Ascending aorta (tissue), 2 donors: ENCODE measurements at places on chromosomes 11 and 22.
A peak's percentile ranks its signal among the peaks of the same experiment; 100 is the strongest.

GRCh38 chr11:13042873-13043342, 33.8 kb downstream of the RASSF10 start:
- no peak for DNase-seq
- H3K4me1 ChIP-seq: no peaks in the 10 kb centered on the region
- no peaks in the 10 kb centered on the region for H3K27me3 ChIP-seq
- no peak overlapping the region for H3K4me3 ChIP-seq

GRCh38 chr11:790721-791564, 1.1 kb upstream of the CEND1 start:
- peaks cover 6% of the 10 kb centered on the region for H3K4me1 ChIP-seq
- H3K27ac ChIP-seq: no peak overlapping the region
- DNase-seq: no peak
- H3K27me3 ChIP-seq: peaks cover 3% of the 10 kb centered on the region

GRCh38 chr11:2697866-2698265, 1.9 kb downstream of the KCNQ1OT1 start:
- H3K4me1 ChIP-seq: peaks cover 4% of the 10 kb centered on the region
- H3K27ac ChIP-seq: no peak overlapping the region
- no peaks in the 10 kb centered on the region for H3K36me3 ChIP-seq
- no peaks in the 10 kb centered on the region for H3K27me3 ChIP-seq

DNA sequence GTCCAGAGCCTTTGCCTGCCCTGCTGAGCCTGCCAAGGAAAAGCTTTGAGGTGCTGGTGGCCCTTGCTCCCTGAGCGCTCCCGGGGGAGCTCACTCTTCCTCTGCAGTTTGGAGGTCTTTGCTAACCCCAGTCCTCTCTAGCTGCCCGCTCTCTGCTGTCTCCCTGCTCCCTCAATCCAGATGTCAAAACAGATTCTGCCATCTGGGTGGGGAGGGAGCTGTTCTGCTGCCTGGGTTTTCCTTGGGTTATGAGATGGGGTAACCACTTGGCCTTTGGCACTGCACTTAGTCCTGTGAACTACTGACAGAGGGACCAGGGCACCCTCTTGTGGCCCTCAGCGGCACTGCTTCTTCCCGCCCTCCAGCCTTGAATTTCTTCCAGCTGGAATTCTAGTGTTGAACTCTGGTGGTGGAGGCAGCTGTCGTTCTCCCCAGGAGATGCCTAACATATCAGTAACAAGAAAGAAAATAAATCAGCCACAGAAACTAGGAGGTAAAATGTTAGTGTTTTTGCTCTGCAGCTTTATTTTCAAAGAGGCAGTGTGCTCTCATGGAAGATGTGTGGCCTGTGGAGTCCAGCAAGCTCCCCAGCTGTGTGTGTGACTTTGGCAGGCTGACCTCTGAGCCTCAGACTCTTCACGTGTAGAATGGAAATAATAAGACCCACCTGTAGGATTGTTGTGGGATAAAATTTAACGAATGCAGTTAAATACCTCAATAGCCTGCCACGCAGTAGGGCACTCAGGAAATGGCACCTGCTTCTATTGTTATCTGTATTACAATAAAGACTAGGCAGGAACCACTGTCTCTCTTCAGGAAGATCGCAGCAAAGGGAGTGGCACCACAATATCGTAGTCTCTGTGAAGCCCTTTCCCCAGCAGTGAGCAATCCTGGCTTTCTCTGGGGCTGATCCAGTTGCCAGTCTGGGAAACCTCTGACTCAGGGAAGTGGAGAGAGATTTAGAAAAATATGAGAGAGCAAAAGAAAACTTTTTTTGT, 23.4 kb downstream of the ARFGAP2 start:
- H3K4me1 ChIP-seq: no peaks in the 10 kb centered on the region
- DNase-seq: peak; percentile 85
- no peaks in the 10 kb centered on the region for H3K27me3 ChIP-seq
- peaks cover 24% of the 10 kb centered on the region for H3K36me3 ChIP-seq
- no peak overlapping the region for H3K4me3 ChIP-seq

- no peaks in the 10 kb centered on the region for H3K36me3 ChIP-seq
- DNase-seq: no peak
- no peak overlapping the region for H3K27ac ChIP-seq
- no peak overlapping the region for H3K4me3 ChIP-seq
- no peaks in the 10 kb centered on the region for H3K4me1 ChIP-seq
Measured at GRCh38 chr11:22340701-22341587, 2.8 kb downstream of the SLC17A6 start.

DNA sequence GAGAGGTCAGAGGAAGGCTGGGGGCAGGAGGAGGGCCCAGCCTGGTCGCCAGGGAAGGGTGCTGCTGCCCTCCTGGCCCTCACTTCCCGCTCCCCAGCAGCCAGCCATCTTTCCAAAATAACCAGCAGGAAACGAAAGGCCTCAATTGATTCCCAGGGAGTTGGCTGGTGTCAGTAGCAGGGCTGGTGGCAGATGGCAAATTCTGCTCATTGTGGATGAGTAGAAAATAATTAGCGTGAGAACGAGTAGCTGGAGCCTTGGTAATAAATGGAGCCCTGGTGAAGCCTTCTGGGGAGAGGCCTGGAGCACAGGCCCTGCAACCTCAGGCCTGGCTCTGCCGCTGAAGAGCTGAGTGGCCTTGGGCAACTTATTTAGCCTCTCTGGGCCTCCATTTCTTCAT, 31.3 kb downstream of the DAGLA start:
- DNase-seq: no peak
- no peak overlapping the region for H3K4me3 ChIP-seq
- H3K36me3 ChIP-seq: no peaks in the 10 kb centered on the region
- no peak overlapping the region for H3K27ac ChIP-seq

DNA sequence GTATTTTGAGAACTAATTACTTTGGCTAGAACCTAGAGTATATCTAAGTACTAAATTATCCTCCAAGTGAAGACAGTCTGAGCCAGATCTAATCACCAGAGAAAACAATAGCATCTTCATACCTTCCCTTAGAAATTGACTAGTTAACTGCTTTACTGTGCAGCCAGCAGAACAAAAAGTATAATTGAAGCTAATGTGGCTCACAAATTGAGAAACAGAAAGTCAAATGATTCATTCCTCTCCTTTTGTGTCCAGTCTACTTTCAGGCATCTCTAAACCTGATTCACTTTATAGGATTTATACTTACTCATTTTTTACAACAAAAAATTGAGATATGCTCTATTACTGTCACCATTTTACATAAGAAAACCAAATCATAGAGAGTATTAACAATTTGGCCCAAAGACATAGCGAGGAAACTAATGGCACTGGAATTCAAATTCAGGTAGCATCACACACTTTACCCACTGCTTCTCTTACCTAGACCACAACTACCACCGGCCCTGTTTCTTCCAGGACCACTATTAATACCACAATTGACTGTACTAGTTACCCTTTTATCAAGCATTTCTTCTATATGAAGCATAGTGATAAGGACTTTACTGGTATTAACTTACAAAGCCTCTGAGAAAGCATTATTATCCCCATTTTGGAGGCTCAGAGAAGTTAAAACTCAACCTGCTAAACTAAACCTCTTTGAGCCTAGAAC, 1402.6 kb upstream of the TENM4 start:
- H3K27me3 ChIP-seq: no peaks in the 10 kb centered on the region
- no peak overlapping the region for H3K27ac ChIP-seq
- DNase-seq: no peak
- no peaks in the 10 kb centered on the region for H3K4me1 ChIP-seq

GRCh38 chr11:16911658-16912057, 102.6 kb downstream of the PLEKHA7 start:
- H3K4me1 ChIP-seq: no peaks in the 10 kb centered on the region
- no peak for DNase-seq
- no peaks in the 10 kb centered on the region for H3K27me3 ChIP-seq
- no peaks in the 10 kb centered on the region for H3K36me3 ChIP-seq

GRCh38 chr22:39434243-39434653, 22.6 kb upstream of the MGAT3 start:
- no peaks in the 10 kb centered on the region for H3K27me3 ChIP-seq
- peaks cover 11% of the 10 kb centered on the region for H3K36me3 ChIP-seq
- H3K4me1 ChIP-seq: peaks cover 12% of the 10 kb centered on the region
- H3K27ac ChIP-seq: peak overlapping the region; percentile 30
- DNase-seq: no peak

DNA sequence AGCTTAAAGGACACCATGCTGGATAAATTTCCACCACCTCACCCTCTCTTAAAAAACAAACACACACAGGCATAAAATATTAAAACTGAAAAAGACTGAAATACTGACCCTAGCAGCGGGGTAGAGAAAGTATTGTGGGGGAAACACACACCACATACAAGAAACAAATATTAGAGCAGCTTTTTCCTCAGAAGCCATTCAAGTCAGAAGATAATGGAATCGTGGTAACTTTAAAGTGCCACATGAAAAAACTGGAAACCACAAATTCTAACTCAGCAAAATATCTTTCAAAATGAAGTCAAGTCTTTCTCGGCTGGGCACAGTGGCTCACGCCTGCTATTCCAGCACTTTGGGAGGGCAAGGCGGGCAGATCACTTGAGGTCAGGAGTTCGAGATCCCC, 223.2 kb downstream of the DYNC2H1 start:
- no peak overlapping the region for H3K4me3 ChIP-seq
- DNase-seq: no peak
- H3K27me3 ChIP-seq: no peaks in the 10 kb centered on the region
- H3K27ac ChIP-seq: no peak overlapping the region
- peaks cover 5% of the 10 kb centered on the region for H3K36me3 ChIP-seq

DNA sequence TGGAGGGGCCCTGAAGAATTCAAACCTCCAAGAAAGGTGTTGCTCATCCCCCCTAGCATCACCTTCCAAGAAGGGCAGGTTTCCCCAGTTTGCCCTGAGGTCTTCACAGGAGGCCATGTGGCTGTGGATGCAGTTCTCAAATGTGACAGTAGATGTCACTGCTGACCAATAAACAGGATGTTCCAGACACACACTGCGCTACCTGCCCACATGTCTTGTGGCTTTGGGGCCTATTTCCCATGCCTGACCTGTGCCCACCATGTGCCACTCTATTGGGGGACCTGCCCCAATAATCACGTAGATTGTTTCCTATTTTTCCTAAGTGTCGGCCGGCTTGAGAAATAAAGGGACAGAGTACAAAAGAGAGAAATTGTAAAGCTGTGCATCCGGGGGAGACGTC, 4.5 kb downstream of the GSTT2 start:
- H3K27me3 ChIP-seq: no peaks in the 10 kb centered on the region
- H3K4me3 ChIP-seq: no peak overlapping the region
- H3K4me1 ChIP-seq: no peaks in the 10 kb centered on the region
- DNase-seq: no peak
- no peak overlapping the region for H3K27ac ChIP-seq
- no peaks in the 10 kb centered on the region for H3K36me3 ChIP-seq

- H3K27me3 ChIP-seq: no peaks in the 10 kb centered on the region
- H3K4me1 ChIP-seq: no peaks in the 10 kb centered on the region
- H3K36me3 ChIP-seq: no peaks in the 10 kb centered on the region
- H3K27ac ChIP-seq: no peak overlapping the region
- H3K4me3 ChIP-seq: no peak overlapping the region
Measured at GRCh38 chr11:36751335-36751781, 153.3 kb upstream of the RAG2 start.

- H3K4me1 ChIP-seq: no peaks in the 10 kb centered on the region
- no peaks in the 10 kb centered on the region for H3K36me3 ChIP-seq
- no peak overlapping the region for H3K4me3 ChIP-seq
- DNase-seq: no peak
- H3K27me3 ChIP-seq: no peaks in the 10 kb centered on the region
Measured at GRCh38 chr11:30310623-30311022, 12.3 kb upstream of the ARL14EP start.
